Activated CD8-positive, alpha-beta T cell treated with anti-CD3 and anti-CD28 coated beads for 36 hours (primary cell): ENCODE measurements at places on chromosomes 6 and 20. TPM values are rescaled to one million over a fixed set of nuclear protein-coding genes. Genes with fewer than 3 reads are reported as not detected.

- no peak for DNase-seq
These were observed 834.0 kb downstream of the MAFB start for GRCh38 chr20:39855056-39855455.

- no peak for DNase-seq
These were observed 368.6 kb downstream of the CDH26 start for GRCh38 chr20:60326821-60327220.

ANGPT4 gene
- total RNA-seq, result not detected

TXLNB gene
- 0.22 TPM for total RNA-seq

PERP gene
- 4.5 TPM for total RNA-seq

SIM1 gene
- total RNA-seq, result not detected

- no peak for DNase-seq
These were observed 18.5 kb downstream of the GRM1 start for GRCh38 chr6:146047371-146047770.

DNA sequence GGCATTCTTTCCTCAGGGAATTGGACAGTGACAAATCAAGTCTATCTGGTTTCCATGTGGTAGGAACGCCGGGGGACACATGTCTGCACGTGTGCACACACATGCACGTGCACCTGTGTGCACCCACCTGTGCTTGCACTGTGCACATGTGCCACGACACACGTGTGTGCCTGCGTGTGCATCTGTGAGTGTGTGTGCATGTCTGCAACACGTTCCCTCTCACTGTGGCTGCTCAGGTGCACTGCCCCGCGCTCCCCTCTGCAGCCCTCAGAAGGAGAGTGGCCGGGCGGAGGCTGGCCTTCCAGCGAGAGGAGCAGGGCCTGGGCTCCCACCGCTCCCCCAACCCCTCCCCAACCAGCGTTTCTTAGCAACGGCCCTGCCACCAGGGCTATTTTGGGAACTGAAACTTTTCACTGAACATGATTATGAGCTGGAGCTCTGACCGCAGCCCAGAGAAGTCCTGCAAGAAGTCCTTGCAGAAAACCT lies 147.8 kb downstream of the PHACTR3 start:
- no peak for DNase-seq
